ENCODE measurements at places on chromosomes 12 and 14.

DNA sequence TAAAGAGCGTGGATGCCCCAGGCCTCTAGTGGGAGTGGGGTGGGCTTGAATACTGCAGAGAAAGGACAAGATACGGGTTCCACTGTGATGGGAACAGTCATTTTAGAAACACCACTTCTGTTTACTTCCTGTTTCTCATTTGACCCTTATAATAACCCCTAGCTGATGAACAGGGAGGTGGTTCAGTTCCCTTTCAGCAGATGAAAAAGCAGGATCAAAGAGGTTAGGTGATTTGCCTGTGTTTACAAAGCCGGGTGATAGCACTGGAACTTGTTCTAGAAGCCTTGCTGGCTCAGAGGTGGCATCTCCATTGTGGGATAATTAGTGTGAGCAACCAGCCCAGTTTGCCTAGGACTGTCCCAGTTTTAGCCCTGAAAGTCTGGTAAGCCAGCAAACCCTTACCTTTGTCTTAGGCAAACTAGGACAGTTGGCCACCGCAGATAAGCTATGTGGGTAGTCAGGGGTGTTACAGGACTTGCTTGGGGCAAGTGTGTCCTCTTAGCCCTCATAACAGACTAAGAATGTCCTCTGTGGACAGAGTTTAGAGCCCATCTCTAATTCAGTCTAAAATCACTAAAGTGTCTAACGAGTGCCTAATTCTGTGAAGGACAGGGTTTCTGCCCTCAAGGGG lies 7.5 kb upstream of the LRP1-AS start:
- no peak for DNase-seq

DNA sequence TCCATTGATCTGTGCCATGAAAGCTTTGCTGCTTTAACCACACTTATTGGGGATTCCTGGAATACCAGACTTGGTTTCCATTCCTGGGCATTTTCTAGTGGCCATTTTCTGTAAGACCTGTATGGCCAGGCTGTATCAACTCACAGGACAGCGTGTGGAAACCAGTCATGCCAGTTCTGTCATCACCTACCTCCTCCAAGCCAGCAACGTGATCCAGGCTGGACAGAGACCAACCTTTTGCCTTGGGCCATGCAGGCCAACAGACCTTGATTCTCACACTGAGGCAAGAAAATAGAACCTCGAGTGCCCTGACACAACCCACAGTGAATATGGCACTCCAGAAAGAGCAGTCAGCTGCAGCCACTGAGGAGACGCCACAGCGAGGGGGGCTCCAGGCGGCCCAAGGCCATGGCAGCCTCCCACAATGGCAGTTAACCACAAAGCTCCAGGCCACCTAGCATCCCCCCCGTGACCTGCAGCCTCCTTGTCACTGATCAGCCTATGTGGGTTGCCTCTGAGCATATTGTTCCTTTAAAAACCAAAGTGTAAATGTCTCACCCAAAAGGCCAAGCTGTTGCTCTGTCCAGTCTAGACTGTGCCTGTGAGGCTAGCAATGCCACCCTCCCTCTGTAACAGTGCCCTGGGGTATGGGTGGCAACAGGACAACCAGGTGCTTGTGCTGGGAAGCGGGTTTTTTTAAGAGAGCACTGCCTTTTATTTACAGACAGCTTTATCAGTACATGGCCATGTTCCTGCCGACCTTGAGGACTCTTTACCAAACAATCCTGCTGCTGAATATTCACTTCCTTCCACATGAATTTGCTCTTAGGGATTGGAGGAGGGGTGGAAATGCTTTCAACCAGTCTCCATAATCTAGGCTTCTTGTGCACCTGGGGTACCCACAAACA lies 168.7 kb upstream of the HIF1A start:
- DNase-seq: no peak

DNA sequence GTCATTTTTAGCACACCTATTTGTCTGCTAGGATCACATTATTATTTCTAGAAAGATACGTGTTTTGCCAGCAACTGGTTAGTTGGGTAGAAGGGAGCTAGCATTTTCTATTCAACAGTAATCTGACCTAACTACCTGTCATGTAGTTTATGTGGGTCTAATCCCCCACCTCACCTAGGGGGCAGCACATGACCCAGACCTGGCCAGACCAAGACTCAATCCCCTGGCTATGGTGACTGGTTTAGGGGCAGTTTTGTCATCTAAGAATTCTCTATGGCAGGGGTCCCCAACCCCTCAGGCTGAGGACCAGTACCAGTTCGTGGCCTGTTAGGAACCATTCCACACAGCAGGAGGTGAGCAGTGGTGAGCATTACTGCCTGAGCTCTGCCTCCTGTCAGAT lies 29.5 kb upstream of the EVL start:
- no peak for DNase-seq

DNA sequence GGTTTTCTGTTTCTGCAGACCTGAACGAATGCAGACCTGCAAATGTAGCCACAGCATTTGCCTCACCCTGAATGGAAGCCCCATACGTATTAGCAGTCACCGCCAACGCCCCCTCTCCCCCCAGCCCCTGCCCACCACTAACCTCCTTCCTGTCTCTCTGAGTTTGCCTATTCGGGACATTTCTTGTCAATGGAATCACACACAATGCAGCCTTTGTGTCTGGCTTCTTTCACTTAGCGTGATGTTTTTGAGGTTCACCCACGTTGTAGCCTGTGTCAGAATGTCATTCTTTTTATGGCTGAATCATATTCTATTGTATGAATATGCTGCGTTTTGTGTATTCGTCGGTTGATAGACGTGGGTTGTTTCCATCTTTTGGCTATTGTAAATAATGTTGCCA lies 178.6 kb downstream of the AACS start:
- no peak for DNase-seq

GRCh38 chr14:69861025-69861569 lies 18.1 kb upstream of the SMOC1 start:
- DNase-seq: no peak

DNA sequence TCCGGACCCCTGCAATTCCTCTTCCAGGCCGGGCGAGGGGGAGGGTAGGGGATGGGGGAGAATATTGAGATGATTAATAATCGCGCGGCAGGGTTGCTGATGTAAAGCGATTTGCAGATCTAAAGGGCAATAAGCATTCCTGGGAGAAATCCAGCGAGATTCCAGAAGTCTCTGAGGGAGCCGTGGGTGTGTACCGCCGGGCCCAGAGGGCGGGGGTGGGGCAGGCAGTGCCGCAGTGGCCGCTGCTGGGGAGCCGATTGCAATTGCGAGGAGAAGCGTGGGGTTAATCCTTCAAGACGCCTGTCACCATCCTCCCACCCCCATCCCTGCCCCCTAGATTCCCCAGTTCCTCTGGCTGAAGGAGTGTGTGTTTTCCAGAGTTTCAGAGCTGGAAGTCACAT lies 16.4 kb downstream of the FOS start:
- no peak for DNase-seq

GRCh38 chr12:24069532-24070395 lies 120.3 kb upstream of the SOX5 start:
- peak; percentile 76 for DNase-seq

DNA sequence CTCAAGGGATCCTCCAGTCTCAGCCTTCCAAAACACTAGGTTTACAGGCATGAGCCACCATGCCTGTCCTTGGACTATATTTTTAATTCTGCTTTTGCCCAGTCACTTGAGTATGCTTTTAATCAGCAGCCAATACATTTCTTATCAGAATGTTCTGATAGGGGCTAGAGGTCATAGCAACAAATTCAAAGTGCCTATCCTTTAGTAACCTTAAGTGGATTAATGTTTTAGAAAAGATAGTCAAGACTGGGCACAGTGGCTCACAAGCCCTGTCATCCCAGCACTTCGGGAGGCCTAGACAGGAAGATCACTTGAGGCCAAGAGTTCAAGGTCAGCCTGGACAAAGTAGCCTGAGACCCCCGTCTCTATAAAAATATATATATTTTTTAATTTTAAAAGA lies 37.1 kb downstream of the CKB start:
- no peak for DNase-seq

DNA sequence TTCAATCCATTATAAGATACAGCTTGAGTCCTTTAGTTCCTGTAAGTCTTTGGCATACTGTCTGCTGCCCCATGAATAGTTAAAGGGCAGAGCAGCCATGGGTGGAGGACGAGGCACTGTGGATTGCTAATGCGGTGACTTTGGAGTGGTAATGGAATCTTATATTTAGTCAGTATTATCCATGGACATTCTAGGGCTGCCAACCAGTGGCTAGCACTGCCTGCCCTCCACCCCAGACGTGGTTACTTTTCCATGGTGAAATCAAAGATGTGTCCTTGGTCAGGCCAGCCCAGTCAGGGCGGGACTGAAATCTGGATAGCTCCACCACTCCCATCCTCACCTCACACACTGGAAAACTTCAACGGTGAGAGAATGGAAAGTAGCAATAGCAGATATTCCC lies 2.3 kb downstream of the TTC9 start:
- DNase-seq: no peak

- DNase-seq: no peak
Observed at GRCh38 chr14:50039734-50040400, 76.5 kb downstream of the VCPKMT start.

DNA sequence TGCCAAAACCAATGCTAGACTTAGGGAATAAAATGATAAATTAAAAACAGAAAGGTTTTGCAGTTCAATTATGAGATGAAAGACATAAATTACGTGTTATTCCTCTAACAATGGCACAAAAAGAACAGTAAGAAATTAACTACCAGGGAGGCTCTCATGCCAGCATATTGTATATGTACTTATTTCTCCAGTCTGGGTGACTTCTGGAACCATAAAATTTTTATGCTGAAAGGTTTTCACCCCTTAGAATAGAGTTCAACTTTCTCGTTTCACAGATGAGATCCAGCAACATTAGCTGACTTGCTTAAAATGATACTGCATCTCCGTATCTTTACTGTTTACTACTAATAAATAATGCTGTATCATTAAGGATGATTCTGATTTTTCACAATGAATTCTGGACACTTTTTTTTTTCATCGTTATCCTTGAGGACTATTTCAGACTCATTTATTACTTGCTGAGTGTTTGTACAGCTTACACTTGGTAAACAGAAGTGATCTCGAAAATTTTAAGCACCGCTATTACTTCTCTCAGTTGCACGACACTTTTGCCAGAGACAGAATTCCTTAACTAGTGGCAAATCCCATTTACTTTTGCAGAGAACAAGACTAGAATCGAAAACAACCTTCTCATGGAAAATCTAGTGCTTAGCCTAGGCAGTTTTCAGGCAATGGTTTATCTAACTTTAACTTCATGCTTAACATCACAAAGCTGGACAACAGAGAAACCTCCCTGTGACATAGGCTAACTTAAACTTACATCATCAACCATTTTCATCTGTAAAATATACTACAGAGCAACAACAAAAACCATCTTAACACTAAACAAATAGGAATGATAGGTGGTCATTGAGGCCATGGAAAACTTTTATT lies 2.7 kb downstream of the RSRC2 start:
- no peak for DNase-seq

DNA sequence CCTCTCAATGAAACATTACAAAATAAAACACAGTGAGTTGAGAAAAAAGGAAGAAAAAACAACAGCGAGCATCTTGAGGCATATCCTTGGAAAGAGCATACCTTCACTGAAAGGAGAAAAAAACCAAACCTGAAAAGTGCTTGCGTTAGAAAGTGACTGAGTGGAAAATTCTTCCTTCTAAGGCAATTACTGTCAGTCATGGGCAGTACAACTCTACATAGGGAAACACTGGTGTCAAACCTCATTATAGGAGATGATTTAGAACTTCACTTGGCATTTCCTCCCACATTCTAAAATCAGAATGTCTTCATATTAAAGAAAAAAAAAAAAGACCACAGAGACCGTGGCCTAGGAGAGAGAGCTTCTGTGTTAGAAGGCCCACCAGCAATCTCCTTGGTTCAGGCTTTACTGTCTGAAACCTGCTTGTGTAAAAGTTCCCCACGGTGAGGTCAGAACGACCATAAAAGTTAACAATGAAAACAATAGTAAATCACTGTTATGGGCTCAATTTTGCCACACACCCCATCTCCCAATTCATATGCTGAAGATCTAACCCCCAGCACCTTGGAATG lies 91.1 kb upstream of the CRY1 start:
- DNase-seq: no peak

- no peak for DNase-seq
Observed at GRCh38 chr14:32039401-32040030, 37.6 kb upstream of the ARHGAP5 start.

- no peak for DNase-seq
Observed at GRCh38 chr12:28278960-28279359, 88.7 kb downstream of the CCDC91 start.

GRCh38 chr12:49797449-49797776 lies 30.8 kb downstream of the NCKAP5L start:
- DNase-seq: no peak

DNA sequence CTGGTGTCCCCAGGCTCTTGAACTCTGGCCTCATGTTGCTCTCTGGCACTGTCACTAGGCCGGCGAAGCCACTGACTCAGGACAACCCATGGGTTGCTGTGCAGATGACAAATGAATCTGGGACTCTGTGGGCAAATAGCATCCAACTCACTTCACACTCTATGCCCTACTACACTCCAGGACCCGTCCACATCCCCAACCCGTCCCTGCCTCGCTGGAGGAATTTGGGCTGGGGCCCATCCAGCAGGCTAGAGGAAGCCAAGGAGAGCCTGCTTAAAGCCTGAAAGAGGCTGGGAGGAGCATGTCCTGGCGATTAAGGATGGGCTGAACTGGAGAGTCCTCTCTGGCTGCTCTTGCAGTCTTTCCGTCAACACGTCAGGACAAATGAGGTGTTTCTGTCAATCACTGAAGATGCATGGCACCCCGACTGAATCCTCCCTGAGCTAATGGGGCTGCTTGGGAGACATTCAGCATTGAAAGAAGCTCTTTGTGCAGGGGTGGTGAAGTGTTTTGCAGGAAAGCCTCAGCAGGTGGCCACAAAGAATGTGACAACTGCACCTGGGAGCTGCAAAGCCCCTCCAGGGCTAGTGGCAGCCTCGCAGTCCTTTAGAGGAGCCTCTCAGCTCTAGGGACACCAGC lies 71.7 kb downstream of the ANO2 start:
- no peak for DNase-seq

- no peak for DNase-seq
Observed at GRCh38 chr12:40602562-40602961, 89.7 kb upstream of the CNTN1 start.

- DNase-seq: no peak
Observed at GRCh38 chr14:54267172-54267571, 129.6 kb upstream of the CDKN3 start.
